ENCODE measurements at places on chromosomes 3 and 15.

- no peak for DNase-seq
Measured at GRCh38 chr15:63353887-63354286, 27.8 kb downstream of the CA12 start.

GRCh38 chr3:5787861-5788488 lies 600.5 kb downstream of the EDEM1 start:
- DNase-seq: no peak

DNA sequence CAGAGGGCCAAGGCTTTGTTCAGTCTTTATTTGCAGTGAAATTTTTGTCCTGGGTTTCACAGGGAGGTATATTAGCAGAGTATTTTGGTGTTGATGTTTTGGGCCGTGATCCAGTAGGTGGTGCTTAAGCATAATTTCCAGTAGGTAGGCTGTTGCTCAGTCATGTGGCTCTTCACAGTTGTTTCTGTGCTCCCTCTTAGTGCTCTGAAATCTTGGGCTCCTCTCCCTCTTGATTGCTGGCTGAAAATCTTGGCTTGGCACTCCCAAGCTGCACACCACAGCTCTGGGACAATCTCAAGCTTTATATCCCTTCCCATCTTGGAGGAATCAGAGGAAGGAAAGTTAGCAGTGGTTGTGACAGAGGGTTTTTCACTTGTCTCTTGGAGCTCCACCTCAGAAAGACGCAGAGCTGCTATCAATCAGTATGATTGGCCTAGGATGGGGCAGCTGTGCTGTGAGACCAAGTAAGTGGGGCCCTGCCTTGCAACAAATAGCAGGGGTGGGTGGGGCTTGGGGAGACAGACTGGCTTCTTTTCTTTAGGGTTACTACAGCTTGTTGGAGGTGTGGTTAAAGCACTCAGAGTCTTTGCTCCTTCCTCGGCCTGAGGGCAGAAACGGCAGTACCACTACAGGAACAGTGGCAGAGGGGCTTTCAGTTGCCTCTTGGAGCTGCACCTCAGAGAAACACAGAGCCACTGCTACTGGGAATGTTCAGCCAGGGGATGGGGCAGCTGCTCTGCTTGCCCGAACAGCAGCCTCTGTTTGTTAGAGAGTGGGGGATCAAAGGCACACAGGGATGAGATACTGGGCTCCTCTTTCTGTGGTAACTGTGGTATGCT lies 627.0 kb downstream of the SI start:
- DNase-seq: no peak

DNA sequence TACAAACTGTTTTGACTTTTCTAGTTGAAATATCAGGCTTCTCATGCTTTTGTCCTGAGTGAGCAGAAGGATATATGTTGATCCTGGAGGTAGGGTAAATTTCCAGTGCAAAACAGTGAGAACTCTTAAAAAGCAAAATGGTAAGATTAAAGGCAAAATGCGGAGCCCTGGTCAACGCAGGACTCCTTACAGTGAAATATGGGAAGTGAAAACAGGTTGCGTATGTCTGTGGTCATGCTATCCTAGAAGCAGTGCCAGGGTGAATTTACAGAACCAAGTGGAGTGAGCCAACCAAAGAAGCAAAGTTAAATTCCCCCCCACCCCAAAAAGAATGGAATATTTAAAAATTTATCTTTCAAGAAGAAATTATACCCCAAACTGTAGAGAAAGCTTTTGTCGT lies 256.4 kb downstream of the NR2F2 start:
- DNase-seq: no peak

GRCh38 chr15:98651581-98652220 lies 3.4 kb downstream of the IGF1R start:
- no peak for DNase-seq

DNA sequence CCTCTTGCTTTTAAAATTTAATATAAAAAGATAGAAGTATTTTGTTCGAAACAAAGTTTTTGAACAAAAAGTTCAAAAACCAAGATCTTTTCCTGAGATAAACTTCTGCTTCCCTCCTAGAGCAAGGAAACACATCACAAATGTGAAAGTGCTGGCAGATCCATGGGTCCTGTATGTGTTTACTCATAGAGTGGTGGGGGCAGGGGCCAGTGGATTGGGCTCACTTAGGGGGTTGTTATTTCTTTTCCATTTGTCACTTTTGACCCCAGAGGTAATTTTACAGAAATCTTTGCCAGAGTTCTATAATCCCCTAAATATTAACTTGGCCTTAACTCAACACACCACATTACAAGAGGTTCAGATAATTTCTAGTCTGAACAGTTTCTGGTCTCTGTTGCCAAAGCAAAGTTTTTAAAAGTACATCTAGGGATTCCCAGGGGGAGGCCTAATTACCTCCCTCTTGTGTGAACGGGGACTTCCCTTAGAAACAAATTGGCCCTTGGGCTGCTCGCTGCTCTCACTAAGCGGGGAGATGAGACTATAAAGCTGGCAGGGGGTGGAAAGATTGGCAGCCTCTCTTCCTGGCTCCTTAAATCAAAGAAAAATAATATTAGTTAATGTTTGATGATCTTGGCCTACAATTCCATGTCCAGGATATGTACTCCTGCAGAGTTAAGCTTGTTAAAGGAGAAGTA lies 66.8 kb upstream of the PTX3 start:
- no peak for DNase-seq

GRCh38 chr3:30458376-30459171 lies 147.8 kb upstream of the TGFBR2 start:
- no peak for DNase-seq

- DNase-seq: no peak
Measured at GRCh38 chr15:74994236-74994635, 1.1 kb upstream of the SCAMP5 start.

GRCh38 chr3:197494366-197495058 lies 61.3 kb downstream of the BDH1 start:
- no peak for DNase-seq

DNA sequence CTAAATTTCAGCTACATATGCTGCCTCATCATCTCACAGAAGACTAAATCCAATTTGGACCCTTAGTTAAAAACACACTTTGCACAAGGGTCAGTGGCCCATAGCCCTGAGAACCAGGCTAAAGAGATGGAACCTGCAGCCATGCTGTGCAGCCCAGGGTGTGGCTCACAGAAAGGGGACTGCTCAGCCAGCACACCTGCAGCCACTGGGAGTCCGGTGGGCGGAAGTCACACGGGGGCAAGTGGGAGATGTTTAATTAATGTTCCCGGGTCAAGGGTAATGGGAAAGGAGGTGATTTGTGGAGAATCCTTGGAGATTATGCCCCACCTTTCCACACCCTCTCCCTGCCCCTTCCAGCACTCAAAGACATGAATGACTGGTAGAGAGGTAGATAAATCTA lies 467.4 kb downstream of the EPHB1 start:
- no peak for DNase-seq

DNA sequence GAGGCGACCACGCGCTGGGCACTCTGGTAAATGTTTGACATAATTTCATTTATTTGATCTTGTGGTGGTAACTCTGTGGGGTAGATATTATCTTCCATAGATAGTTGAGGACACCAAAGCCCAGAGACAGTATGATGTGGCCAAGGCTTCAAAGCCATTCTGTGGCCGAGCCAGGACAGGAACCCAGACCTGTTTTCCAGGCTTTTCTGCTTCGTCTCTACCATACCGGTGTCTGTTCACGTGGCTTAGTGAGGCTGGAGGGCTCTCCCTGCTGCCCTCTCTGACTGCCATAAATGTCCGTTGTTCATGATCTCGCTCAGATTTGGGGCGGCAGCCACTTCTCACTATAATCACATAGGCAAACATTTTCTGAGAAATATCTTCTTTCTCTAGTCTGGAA lies 134.7 kb downstream of the PEX5L start:
- no peak for DNase-seq
